ENCODE measurements at places on chromosomes 11 and 22.

DNA sequence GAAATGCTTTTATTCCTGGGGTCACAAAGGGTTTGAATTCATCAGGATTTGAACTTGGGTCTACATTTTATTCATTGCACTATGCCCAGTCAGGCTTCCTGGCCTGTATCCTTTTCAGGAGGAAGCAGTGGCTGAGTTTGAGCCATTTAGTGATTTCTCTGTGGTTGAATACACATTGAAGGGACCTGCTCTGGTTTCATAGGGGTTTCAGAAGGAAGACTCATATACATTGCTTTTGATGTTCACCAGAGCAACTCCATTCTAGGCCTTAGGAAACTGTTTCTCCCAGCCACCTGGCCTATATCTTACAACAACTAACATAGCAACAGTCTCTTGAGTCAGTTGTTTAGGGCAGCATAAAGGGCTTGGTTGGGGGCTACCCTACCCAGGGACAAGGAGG, 165.7 kb downstream of the INSC start:
- DNase-seq = no peak

GRCh38 chr22:46907241-46908215, 145.1 kb downstream of the TBC1D22A start:
- no peak for DNase-seq

DNA sequence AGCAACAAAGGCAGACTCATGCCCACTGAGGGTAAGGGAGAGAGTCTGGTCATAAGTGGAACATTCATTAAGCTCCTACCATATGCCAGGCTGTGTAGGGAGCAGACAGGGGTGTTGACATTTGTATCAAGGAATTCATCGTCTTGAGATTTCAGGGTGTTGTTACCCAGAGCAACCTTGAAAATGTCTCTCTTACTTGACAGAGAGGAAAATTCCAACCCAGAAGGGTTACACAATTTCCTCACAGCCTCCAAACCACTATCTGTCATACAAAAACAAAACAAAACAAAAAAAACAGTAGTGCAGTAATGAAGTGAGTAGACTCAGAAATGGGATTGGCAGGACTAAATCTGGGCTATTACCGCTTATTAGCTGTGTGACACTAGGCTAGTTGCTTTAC, 113.2 kb downstream of the MIAT start:
- DNase-seq = no peak

DNA sequence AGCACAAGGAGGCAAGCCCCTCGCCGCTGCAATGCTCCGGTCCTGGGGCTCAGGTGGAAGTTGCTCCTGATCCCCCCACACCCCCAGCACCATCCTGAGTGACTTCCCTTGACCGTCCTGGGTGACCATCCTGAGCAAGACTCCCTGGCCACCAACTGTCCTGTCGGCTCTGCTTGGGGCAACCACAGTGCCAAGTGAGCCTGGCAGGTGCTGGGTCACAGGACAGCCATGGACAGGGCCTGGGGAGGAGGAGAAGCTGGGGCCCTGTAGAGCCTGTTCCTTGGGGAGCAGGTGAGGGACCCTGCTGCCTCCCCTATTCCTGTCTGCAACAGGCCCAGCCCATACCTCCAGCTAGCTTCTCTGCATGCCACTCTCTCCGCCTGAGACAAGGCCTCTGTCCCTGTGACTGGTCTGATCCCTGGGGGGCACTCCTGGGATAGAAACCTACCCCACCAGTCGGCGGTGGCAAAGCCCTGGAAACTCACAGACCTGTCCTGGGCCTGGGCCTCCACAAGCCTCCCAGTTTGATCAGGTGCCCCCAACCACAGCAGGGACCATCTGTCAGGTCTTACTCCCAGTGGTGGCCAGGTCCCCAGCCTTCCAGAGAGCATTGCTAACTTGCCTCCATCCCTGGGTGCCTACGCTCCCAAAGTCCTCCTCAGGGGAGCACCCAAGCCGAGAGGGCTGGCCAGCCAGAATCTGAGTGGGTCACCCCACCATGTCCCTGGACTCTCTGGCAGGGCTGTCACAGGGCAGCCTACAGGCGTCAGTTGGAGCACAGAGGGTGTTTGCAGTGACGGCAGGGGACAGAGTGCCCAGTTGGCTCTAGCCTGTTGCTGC, 68.7 kb upstream of the WNT7B start:
- no peak for DNase-seq
